Fibroblast of the conjunctiva (primary cell): ENCODE measurements at places on chromosomes 4 and X.

DNA sequence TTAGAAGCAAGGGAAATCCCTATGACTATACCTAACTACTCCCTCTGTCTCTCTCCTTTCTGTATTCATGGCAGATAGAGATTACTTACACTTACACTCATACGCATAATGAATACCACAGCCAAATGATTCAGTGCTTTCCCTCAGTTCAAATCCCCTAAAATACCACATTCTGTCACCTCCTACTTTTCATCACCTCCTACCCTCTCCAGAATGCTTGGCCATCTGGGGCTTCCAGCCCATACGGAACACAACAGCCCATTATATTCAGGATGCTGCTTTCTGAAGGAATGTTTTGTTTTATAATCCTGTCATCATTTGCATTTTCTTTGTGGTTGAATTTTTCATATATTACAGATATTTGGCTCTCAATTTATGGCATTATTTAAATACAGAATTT lies 361.6 kb downstream of the GRIA2 start:
- DNase-seq = no peak

DNA sequence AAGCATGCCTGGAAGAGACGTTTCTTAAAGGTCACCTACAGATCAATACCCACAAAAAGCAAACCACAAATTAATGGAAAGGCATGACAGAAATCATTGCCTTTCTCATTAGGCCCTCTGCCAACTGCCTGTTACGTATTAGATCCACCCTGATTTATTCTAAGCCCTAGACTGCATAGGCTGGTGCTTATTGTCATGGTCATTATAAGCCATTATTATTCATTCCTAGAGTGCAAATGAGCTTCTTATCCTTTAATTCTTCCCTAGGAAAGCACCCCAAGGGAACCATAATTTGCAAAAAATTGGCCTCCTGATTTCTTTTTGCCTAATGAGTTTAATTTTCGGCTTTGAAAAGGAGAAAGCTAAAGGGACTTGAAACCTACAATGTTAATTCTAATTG lies 184.2 kb upstream of the GPRIN3 start:
- no peak for DNase-seq

GRCh38 chr4:157226601-157227000 lies 6.1 kb downstream of the GRIA2 start:
- DNase-seq = no peak

DNA sequence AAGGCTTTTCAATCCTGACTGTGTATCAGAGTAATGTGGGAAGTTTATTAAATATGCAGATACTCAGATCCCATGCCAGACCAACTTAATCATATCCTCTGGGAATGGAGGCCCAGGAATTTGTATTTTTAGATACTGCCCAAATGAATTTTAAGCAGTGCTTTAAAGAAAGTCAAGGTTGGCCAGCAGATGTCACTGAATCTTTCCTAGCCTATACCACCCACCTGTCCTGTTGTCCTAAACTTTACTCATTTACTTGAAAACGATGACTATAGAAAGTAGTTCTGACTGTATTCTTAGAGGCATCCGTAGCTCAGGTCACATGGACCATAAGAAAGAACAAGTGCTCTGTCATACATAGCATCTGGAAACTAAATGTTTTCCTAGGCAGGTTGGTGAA lies 79.9 kb downstream of the AMOT start:
- no peak for DNase-seq

- no peak for DNase-seq
These were observed 5.7 kb downstream of the TRIM75 start for GRCh38 chr4:165059386-165059785.
